Stimulated activated CD8-positive, alpha-beta memory T cell treated with anti-CD3 and anti-CD28 coated beads, Interleukin-15, amount 100 ng/mL, for 24 hours (primary cell): ENCODE measurements at places on chromosomes 1 and 21.

- no peak for DNase-seq
These were observed 42.5 kb downstream of the PGM1 start for GRCh38 chr1:63635681-63636080.

DNA sequence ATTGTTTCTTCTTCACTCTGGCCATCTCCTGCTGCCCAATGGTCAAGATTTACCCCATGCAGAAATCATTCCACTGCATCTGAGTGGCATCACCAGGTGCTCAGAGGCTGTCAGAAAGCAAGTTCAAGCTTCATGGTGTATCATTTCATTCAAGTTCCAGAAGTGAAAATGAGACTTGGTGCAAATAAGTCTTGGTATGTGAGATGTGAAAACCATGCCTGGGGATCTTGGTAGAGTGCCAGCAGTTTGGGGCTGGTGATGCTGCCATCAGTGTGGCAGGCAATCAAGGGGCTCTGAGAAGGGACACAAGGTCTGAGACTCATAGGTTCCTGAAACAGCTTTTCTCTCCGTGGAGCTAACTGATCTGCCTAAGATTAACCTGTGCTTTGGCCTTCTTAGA is 52.0 kb downstream of the CD2 start:
- DNase-seq, result no peak

DNA sequence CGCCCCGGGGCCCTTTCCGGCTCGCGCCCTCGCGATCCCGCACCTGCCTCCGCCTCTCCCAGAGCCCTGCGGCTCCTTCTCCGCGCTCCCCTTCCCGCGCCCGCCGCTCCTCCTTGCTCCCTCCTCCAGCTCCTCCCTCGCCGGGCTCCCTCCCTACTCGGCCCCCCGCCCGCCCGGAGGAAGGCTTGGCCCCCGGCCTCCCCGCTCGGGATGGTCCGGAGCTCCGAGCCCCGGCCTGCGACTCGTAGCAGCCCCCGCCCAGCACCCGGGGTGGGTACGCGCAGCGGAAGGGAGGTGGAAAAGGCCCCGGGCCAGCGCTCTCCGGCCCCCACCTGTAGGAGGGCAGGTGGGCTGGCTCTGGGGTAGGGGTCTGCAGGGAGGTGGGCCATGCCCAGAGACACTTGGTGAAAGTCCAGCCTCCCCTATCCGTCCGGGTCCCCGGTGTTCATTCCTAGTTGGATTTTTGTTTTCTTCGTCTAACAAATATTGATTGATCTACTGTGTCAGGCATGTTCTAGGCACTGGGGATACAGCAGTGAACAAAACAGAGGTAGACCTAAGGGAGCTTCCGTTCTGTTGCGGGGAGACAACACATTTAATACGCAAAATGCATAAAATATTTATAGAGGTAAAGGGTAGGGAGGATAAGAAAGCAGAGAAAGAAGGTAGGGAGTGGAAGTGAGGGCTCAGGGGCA is at the start of gene HTR1D:
Gene HTR1D (minus strand): TSS at position 82 of the 695 bp plus-strand sequence. CDS start 23,283 bp downstream, outside the sequence.
- DNase-seq, result no peak

DNA sequence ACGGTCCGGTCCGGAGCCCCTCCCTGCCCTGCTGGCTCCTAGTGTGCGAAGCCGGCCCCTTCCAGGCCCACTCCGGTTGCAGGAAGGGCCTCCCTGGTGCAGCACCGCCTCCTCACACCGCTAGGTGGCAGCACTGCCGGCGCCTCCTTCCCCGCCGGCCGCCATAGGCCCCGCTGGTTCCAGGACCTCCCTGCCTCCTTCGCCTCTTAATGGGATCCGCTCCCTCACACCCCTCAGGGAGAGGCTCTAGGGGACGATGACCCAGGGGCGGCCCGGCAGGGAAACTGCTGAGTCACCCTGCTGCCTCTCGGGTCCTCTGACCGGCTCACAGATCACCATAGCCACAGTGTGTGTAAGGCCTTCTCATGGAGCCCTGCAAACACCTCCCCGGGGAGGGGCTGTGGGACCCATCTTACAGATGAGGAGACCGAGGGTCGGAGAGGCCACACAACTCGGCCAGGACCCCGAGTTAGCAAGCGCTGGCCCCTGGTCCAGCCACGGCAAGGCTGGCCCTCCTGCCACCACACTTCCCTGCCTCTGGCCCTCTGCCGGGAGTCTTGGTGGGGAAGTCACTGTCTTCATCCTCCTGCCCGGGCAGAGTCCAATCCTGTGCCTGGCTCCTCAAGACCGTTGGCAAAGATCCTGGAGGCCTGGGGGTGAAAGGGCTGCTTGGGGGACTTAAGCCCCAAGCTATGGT is 1.6 kb upstream of the AJAP1 start:
- DNase-seq, result peak; percentile 48

DNA sequence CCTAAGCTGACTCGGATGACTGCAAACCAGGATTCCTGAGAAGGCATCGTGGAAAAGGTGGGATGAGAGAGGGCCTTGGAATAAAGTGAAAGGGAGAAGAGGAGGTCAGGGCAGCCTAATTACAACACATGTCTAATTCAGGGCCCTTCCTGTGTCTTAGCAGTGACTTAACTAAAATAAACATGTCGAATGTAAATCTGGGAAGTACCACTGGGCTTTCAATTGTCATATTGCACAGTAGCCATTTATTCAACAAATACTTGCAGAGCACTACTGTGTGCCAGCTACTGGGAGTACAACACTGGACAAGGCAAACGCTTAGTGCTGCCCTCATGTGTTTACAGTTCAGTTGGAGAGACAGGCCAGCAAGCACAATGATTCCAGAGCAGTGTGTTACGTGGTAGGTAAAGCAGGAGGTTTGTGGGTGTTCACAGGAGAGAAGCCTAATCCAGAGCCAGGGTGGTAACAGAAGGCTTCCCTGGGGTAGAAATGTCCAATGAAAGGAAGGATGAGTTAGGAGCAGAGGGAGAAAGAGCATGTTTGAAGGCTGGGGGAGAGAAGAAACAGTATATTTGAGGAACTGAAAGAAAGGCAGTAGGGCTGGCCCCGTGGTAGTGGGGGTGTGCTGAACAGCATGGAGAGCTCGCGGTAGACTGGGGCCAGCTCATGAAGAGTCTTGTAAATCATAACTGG is 38.0 kb upstream of the RASAL2 start:
- no peak for DNase-seq

- no peak for DNase-seq
These were observed 81.4 kb downstream of the CYYR1 start for GRCh38 chr21:26491663-26492062.

DNA sequence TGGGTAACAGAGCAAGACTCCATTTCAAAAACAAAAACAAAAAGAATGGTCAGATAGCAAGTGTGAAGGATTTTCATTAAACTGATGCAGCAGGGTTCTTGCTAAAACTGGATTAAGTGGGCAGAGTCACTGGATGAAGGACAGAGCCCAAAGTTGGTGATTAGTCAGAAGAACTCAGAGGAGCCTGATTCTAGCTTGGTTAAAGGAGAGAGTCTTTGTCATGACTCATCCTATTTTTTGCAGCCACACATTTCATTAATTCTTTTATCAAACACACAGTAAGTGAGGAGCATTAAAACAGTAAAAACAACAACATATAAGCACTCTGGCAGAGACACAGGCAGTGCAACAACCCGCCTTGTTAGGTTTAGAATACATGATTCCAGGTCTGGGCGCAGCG is 56.0 kb upstream of the EDARADD start:
- DNase-seq, result no peak

GRCh38 chr1:215878128-215878527 is 311.0 kb downstream of the KCTD3 start:
- no peak for DNase-seq

DNA sequence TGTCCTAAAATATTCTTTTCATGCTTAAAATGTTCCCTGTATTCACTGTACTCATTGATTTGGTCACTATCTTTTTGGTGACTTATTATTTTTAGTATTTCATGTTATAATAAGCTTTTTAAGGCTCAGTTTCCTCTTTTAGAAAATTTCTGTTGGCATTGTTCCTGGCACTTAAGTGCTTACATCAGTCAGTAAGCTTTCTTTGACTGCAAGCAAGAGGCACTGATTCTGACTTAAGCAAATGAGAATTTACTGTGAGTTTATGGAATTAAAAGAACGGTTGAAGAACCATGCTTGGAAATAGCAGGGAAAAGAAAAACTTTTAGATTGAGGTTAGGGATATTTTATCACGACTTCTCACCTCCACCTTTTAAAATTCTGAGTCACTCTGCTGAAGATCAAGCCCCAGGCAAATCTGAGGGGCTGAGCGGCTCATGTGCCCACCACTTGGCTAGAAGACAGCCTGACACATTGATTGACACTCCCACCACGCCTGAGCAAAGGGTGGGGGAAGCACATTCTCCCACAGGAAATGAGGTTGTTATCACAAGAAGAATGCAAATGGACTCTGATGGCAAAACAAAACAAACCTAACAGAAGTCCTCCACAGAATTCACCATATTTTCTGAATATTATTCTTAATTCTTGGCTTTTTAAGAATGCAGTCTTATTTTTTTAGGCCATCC is 102.8 kb downstream of the KCTD3 start:
- DNase-seq, result no peak

GRCh38 chr1:15178571-15179484 is 25.3 kb downstream of the TMEM51 start:
- no peak for DNase-seq

DNA sequence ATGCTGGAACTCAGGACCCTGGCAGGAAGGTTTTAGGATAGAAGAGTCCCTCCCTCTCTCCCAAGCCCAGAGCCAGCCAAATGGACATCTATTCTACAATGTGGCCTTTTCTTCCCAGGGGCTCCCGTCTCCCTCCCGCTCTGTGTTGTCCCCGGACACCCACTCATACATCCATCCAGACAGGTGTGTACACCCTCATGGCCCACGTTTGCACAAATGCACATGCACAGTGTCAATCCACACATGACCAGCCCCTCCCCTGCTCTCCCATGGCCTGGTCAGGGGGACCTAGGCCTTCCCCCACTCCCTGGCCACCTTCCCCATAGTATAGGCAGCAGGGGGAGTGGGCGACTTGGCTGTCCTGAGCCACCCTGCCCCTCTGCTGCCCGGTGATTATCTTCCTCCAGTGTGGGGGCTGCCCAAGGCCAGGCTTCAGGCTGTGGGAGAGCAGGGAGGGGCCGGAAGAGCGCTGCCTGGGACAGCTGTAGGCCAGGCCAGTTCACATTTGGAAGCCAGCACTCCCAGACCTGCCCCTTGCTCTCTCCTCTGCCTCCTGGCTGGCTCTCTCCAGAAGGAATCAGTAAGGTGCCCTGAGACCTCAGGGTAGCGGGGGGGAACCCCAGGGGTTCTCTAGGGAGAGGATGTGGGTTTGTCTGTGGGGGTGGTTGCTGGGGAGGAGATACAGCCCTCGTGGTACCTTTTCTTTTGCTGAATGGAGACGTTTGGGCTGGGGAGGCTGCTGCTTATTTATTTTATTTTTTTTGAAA is 4.1 kb upstream of the PTPN7 start:
- DNase-seq, result no peak

GRCh38 chr1:219973213-219973612 is 44.9 kb upstream of the SLC30A10 start:
- DNase-seq, result no peak

GRCh38 chr1:186620566-186621350 is 59.5 kb downstream of the PTGS2 start:
- no peak for DNase-seq

DNA sequence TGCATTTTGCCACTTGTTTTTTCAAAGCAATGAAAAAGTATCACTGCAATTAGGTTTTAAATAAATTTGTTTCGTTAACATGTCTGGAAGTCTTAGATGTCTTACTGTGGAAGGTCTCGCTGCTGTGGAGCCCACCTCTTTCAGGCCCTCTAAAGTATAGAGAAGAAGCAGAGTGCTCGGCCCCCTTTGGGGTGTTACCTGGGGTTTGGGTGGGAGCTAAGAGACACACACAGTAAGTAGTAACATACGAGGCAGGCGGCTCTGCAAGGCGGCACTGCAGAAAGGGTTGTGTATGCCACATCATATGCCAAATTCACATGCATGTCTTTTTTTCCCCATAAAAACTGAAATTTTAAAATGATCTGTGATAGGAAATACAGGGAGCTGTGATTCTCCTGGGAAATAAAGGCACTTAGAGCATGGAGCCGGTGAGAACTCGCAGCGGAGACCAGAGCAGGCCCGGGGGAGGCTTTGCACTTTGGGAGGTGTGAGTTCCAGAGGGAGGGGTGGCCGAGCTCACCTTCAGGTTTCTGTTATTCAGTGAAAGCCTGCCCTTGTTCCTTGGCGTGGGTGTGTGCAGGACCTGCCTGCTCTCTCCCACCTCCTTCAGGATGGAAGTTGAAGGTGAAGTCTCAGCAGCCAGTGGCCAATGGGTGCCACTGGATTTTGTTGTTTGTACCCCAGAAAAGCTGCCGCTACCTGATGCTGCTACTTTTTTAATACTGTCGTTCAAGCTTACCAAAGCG is 35.7 kb upstream of the PWP2 start:
- DNase-seq, result no peak

DNA sequence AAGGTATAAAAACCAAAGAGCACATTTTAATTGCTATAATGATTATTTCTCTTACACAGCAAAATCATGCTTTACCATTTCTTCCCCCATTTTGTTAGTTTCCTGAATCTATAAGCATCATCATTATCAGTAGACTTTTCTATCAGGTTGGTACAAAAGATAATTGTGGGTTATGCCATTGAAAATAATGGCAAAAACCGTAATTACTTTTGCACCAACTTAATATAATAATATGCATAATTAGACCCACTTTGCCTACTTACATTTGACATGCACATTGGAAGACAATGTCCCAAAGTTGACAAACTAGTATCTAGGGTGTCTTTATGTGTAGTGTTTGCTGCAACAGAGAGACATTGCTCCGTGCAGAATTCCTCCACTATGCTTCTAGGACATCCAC is 594.2 kb downstream of the LMO4 start:
- no peak for DNase-seq

DNA sequence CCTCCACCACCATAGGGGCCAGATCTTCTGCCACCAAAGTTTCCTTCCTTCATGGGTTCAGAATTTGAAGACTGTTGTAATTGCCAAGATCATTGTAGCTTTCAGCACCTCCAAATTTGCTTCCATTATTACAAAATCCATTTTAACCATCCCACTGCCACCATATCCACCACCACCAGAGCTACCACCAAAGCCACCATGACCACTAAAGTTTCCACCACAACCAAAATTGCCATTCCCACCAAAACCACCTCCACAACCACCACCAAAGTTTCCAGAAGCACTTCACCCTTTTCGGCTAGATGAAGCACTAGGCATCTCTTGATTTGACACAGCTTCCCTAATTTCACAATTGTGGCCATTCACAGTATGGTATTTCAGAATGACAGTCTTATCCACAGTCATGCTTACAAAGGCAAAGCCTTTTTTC is 45.2 kb downstream of the SLC30A7 start:
- no peak for DNase-seq

GRCh38 chr21:39048064-39048463 is 135.2 kb downstream of the PSMG1 start:
- no peak for DNase-seq

DNA sequence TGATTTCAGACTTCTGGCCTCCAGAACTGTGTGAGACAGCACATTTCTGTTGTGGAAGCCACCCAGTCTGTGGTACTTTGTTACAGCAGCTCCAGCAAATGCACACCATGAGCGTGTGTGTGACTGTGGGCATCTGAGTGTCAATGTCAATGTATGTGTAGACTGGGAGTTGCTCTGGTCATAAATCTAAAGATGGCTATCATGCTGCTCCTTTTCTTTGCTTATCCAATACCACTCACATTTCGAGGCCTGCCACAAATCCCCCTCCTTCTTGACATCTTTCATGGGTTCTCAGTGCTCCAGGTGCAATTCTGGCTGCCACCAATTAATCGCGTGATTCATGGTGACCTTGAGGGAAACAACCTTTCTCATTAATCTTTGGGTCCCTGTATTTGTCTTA is 141.2 kb downstream of the RWDD3 start:
- no peak for DNase-seq

- no peak for DNase-seq
These were observed 2.1 kb downstream of the SLAMF6 start for GRCh38 chr1:160520999-160521398.
